ENCODE measurements at places on chromosomes 2 and 18.

- DNase-seq: no peak
These were observed 383.0 kb upstream of the LRRTM1 start for GRCh38 chr2:80687524-80687923.

DNA sequence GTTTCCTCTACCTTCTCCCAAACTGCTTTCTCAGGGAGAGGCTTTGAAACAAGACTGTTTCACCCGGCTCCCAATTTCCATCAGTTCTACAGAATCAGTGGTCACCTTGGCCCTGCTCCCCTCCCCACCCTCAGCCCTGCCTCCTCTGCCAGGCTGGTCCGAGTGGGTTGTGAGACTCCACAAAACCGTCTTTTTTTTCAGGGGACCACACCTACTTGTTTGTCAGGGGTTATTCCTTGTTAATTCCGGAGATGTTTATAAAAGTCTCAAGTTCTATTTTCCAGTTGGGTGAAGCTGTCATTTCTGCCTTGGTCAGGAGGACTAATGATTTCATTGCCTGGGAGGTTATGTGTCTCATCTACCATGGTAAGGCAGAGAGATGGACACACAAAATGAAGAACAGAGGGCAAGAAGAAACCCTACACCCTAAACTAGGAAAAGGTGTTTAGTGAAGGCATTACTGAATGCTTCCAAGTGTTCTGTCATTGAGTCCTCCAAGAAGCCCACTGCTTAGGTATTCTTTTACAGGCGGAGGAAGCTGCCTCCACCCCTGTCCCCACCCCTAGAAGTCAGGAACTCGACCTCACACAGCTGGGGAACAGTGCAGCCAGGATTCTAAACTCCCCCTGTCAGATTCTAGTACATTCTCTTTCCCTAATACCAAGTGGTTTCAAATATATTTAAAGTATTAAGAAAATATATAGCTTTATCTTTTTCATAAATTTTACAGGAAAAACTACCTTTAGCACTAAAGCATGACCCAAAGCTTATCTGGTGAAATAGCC is 46.3 kb downstream of the COPS8 start:
- DNase-seq: no peak

DNA sequence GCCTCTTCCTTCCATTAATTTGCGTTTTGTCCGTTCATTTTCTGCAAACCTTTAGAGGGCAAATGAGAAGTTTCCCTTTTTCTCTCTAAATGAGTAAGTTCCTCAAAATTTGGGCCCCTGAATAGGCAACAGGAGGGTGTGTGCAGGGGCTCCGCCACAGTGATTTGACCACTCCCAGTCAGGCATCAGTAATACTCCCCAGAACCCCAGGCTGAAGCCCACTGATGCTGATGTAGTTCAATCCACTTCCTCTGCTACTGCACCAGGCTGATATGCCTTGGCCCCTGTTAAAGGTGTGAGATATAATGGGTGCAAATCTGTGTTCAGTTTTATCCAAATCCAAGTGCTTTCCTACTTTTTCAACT is 1150.0 kb downstream of the RPIA start:
- no peak for DNase-seq

DNA sequence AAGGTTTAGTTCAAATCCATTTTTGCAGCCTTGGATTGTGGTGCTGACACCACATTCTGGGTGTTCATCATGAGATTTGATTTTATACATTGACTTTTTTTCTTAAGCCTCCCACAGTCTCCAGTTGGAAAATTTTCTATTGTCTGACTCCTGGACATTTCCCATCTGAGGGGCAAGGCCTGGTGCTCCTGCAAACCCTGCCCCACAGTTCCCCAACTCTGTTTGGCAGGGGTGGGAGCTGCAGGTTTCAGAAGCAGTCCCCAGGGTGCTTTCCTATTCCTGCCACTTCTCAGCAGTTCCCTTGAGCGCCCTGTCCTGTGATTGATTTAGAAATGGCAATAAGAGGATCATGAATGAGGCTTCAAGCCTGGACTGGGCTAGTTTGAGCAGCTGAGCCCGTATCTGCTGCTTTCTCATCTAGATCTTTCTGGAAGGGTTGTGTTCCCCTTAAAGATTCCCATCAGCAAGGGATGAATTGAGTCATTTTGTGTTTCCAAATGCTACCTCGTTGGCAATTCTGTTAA is 77.0 kb downstream of the CIB4 start:
- no peak for DNase-seq

GRCh38 chr2:212109792-212110680 is 428.6 kb downstream of the ERBB4 start:
- DNase-seq: no peak

DNA sequence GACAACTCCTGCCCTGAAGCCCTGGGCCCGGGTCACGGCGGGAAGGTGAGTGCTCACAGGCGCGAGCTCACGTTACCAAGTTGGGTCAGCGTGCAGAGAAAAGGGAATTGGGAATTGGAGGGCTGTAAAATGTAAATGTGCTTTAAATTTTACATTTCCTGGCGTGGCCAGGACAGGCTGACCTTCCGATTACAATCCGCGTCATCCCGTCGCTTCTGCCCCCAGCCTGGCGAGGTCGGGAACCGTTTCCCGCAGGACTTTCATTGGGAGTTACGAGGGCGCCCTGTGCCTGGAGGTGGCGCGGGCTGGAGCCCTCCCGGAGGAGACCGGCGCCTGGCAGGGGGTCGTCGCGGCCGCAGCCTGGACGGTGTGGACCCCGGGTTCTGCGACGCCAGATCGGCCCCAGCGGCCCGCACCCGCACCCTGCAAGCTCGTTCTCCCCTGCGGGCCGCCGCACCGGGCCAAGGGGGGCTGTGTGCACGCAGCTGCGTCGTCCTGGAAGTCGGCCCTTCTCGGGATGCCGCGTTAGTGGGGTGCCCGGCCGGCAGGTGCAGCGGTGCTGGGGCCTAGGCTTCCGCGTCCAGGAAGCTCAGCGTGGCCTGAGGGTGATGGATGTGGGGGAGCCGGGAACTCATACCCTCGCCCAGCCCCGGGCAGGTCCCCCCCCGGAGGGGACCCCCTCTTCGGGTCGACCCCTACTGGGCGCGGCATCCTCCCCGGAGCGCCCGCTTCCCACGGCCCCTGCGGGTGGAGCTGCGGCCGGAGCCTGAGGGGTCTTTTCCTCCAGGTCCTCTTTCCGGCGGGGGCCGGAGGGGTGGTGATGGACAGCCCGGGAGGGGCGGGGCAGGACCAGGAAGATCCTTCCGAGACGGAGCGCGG is 63.9 kb downstream of the LRRFIP1 start:
- no peak for DNase-seq

- DNase-seq: no peak
These were observed 105.3 kb upstream of the SIX3 start for GRCh38 chr2:44836174-44836573.

DNA sequence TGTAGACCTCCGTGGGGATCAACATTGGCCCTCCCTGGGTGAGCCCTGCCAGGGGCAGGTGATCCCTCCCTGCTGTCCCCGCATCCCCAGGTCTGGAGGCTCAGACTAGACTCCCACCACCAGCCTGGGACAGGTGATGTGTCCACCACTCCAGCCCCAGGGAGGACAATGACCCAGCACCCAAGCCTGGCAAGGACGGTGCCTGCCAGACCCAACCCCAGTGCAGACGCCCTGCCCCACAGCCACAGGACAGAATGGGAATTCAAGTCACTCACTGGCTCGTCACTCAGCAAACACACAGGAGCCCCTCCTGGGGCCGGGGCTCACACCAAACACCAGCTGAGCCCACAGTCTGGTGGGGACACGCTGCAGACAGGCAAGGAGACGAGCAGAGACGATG is 239.7 kb downstream of the ATAD2B start:
- DNase-seq: no peak

DNA sequence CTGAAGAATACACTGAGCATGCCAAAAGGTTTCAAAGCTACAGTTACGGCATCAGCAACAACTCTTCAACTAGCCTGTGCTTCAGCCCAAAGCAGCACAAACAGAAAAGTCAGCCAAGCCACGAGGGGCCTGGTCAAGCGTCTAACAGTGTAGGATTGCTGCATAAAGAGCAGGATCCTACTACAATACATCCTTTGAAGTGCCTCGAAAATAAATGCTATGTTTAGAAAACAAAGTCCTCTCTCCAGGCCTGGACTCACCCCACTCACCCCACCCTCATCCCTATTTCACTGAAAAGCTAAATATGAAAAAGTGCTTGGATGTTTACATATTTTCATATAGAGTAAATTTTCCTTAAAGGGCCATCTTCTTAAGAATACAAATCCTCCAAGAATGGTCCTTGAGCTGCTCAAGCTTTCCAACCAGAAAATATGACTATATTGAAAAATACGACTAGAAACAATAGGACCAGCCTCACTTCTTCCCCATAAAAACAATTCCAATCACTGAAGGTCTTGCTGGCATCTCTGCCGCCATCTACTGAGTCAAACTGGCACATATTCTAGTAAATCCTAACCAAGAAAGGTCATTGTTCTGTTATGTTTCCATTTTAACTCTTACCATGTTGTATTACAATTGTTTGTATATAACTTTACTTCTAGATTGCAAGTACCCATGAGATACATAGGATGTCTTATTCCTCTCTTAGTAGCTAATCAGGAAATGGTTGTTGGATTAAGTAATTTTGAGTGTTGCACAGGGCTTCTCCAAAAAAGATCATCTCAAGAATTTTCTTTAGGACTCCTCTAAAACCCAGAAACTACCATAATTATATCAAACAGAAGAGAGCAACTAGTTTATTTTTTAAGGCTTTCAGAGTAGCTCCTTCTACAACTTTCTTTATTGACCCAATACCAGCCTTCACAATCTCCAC is 63.6 kb downstream of the CLHC1 start:
- DNase-seq: peak; percentile 75

DNA sequence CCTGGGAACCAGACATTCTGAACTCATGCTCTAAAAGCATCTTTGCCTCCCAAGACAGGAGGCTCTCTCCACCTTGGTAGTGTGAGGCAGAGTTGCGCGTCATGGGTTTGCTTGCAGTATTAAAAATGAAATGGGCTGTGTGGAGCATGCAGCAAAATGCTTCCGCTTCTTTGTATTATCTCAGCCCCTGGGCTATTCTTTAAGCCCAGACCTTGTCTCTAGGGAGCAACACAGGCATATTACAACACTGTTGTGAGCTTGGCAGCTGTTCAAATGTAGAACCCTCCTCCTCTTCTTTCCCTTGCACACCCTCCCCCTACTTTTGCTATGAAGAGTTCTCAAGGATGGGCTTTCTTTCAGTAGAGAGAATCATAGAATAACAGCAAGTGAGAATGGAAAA is 185.1 kb upstream of the LHCGR start:
- DNase-seq: peak; percentile 13

DNA sequence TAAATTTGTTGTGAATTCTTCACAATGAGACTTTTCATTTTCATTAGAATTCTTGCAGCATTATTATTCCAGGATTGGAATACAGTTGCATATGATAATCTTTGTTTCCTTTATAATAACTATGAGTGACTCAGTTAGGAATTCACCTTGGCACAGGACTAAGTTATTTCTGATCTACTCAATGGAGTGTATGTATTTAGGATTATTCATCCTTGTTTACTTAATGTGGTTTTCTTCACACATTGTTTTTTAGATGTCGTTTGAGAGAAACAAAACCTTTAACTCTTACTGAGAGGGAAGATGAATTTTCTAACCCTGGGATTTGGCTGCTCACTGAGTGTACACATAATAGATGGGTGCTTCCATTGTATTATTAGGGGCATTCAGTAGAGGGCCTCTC is 970.1 kb downstream of the DPP10 start:
- DNase-seq: no peak

GRCh38 chr2:64606479-64607363 is 47.0 kb downstream of the SERTAD2 start:
- DNase-seq: no peak

GRCh38 chr2:51013079-51013932 is 18.6 kb downstream of the NRXN1 start:
- DNase-seq: no peak

GRCh38 chr2:43469713-43470112 is 126.1 kb downstream of the THADA start:
- no peak for DNase-seq

GRCh38 chr2:16228471-16228870 is 288.1 kb downstream of the MYCN start:
- no peak for DNase-seq

- no peak for DNase-seq
These were observed 448.6 kb downstream of the BCL11A start for GRCh38 chr2:60104514-60105505.

DNA sequence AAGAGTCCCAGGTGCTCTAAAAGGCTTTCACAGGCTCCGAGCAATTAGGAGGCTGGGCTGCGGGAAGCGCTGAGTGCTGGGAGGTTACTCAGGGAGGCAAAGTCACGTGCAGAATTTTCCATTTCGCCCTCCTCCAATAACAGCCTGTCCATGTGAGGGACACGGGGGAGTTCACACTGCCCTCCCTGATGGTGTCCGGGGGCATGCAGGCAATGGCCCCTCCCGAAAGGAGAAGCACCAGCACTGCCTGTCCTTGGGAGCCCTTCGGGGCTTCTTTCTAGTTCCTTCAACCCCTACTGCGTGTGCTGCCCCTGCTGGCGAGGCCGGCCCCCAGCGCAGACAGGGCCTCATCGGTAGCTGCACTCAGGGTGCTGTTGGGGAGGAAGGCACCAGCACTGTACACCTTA is 63.1 kb upstream of the HPCAL1 start:
- no peak for DNase-seq

Data from foreskin melanocyte (primary cell).